ENCODE measurements at places on chromosomes 11 and 22.

- DNase-seq: no peak
These were observed 231.3 kb downstream of the CADM1 start for GRCh38 chr11:115272925-115273324.

DNA sequence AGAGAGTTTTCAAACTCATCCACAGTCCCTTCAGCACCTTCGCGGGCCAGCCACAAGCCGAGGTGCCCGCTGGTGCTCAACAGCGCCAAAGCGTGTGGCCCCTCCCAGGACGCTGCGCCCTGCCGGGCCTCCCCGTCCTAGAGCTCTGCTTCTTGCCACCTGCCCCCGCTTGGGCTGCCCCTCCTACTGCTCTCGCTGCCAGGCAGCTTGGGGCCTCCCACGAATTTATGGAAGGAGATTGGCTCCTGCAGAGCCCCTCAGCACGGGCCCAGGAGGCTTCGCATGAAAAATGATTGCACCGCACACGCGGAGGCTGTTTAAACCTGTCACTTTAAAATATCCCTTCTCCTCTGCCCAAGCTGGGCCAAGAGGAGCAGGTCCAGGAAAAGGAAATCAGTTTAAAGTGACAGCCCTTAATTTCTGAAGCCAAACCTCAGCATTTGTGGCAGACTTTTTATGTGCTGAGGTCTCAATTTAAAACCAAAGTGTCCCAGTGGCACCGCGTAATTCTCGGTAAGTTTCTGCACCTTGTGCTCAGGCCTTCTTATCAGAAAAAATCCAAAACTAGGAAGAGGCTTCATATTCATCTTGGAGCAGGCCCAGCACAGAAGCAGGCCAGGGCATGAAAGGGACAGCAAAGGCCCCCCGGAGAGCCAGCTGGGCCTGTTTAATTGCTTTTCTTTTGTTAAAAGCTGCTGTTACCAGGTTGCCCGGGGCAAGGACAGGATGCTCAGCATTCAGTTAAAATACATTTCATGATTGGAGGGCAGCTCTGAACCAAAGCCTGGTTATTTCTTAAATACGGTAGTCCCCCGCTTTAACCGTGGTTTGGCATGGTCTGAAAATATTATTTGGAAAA, 303.6 kb downstream of the OPCML start:
- no peak for DNase-seq

DNA sequence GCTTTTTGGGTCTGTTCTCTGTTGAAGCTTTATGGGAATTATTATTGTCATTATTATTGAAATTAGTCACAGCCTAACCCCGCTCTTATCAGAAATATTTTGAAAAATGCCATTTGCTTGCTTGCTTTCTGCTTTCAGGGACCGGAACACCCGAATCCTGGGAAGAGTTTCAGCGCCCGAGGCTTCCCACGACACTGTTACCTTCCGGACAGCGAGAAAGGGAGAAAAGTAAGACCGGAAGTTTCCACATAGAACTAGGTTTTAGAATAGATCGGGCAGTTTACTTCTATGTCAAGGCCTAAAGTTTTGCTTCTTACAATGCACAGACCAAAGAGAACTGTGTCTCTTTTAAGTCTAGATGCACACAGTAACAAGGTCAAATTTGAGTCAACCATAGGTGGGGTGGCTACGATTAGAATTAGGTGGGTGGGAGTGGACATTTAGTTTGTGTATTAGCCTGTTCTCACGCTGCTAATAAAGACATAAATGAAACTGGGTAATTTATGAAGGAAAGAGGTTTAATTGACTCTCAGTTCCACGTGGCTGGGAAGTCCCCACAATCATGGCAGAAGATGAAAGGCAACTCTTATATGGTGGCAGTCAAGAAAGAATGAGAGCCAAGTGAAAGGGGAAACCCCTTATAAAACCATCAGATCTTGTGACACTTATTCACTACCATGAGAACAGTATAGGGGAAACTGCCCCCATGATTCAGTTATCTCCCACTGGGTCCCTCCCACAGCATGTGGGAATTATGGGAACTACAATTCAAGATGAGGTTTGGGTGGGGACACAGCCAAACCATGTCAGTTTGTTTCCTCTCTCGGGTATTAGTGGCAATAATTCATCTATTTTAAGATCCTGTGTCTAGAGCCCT, 12.9 kb downstream of the MPEG1 start:
- no peak for DNase-seq

DNA sequence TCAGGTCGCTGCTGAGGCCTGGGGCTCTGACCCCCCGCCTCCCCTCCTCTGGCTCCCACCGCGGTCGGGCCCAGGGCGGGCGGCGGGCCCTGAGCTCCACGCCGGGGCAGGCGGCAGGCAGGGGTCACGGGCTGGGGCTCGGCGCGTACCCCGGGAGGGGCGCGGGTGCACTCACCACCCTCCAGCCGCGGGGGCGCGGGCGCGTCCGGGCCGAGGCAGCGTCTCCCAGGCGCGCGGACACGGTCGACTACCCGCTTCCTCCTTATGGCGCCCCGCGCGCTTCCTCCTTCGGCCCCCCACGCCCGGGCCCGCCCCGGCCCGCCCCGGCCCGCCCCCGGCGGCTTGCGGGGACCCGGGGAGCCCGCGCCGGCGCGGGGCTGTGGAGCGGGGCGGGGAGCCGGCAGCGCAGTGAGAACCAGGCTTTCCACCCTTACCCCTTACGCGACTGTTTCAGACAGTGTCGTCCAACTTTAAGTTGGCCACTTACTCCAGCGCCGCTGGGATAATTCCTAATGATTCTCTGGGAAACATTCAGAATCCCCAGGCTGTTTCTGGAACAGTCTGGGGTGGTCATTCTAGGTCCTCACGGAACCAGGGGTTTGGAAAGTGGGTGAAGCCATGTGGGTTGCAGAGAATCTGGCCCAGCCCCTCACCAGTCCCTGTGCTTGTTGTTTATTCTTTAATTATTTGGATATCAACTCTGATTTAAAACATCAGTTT, at the start of gene BID:
Gene BID, minus strand, starts transcription at position 264 of the 720 bp plus-strand sequence. CDS start 24,353 bp downstream, outside the sequence.
- DNase-seq: no peak

DNA sequence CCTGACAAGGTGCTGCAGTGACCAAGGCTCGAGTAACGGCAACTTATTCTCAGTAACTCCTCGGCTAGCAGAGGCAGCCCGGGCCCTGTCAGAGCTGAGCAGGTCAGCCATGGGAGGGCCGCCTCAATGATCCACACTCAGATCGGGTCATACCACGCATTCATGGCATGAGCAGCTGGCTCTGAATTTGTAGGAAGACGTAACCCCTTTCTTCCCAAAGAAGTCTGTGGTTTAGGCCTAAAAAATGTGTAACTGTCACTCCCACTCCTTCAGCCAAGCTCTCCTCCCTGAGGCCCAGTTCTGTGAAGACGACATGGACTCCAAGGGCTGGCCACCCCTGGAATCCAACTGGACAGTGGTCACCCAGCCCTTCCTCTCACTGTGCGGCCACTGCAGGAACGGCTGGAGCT, 30.0 kb downstream of the PPP2R1B start:
- no peak for DNase-seq

- no peak for DNase-seq
These were observed 33.1 kb downstream of the TPBGL start for GRCh38 chr11:75273411-75274391.

DNA sequence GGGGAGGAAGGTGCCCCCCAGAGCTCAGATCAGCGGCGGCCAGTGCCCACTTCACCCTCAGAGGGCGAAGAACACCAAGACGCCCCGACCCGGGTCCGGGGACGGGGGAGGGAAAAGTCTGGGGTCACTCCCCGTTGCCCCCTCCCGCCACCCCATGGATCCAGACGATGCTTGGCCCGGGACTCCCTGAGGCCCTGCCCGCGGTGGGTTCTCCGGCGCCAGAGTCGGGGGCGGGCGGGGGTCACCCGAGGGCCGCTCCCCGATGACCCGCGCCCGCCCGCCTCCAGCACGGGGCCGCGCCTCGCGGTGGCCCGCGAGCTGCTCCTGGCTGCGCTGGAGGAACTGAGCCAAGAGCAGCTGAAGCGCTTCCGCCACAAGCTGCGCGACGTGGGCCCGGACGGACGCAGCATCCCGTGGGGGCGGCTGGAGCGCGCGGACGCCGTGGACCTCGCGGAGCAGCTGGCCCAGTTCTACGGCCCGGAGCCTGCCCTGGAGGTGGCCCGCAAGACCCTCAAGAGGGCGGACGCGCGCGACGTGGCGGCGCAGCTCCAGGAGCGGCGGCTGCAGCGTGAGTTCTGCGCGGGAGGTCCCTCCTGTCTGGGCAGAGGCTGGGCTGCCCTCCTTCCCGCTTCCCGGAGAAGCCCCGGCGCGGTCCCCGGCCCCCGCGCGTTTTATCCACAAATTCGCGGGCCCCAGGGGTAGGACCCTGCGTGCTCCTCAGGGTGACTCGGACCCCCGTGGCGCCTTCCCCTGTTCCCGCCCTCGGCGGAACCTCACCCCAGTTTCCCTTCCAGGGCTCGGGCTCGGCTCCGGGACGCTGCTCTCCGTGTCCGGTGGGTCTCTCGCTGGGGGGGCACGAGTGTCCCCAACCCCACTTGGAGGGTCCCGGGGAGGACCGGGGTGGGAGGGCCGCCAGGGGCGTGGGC, 1.1 kb downstream of the NLRP6 start:
- DNase-seq: no peak

DNA sequence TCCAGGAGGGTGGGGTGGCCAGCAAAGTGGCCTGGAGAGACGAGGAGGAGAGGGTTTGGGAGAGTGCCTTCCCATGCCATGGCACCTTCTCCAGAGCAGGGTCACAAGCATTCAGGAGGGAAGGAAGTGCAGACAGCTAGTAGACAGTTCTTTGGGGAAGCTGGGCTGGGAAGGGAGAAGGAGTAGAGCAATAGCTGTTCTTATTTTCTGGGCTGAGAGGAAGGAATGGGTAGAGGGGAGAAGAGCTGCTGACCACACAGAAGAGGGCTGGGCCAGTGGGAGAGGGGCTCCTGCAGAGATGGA, 14.8 kb upstream of the PICK1 start:
- DNase-seq: no peak

Data from stimulated activated CD4-positive, alpha-beta T cell treated with anti-CD3 and anti-CD28 coated beads, Interleukin-12 subunit alpha, Interleukin-12 subunit beta, amount 100 ng/mL, for 24 hours (primary cell).